Muscle of back (tissue), 13 donors: ENCODE measurements at places on chromosomes 4 and X.

- DNase-seq, result no peak
These were observed 435.4 kb upstream of the TENM3 start for GRCh38 chr4:181807771-181808170.

DNA sequence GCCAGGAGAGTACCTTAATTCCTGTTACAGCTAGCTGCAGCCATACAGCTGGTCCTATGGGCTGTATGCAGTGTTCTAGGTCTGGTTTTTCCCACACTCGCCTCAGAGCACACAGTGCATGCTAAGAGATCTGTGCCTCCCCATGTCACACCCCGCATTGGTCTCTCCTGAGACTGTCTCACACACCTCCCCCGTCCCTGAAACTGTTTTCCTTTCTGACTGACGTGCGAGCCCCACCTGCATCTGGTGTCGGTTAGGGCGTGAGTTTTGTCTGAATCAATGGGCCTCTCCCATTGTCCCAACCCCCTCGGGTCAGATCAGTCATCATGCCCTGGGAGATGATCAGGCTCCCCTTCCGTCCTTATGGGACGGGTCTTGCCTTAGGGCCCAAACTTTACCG lies 3.4 kb upstream of the UGT8 start:
- DNase-seq, result no peak

- no peak for DNase-seq
These were observed 83.2 kb downstream of the FUNDC1 start for GRCh38 chrX:44459501-44459900.

DNA sequence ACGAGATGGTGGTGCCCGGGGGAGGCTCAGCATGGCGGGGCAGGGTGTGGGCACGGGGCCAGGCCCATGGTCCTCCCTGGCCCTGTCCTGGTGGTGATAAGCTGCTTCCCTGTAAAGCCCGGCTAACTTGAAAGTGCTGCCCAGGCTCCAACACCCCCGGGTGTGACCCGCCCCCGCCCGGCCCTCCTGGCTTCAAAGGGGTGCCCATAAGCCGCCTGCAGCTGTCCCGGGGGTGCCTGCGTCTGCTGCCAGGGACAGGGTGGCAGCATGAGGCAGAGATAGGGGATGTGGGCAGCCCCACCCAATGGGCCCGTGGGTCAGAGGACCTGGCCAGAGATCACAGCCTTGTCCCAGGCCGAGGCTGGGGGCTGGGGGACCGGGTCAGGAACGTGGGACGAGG lies 18.1 kb downstream of the FGFRL1 start:
- DNase-seq, result no peak

DNA sequence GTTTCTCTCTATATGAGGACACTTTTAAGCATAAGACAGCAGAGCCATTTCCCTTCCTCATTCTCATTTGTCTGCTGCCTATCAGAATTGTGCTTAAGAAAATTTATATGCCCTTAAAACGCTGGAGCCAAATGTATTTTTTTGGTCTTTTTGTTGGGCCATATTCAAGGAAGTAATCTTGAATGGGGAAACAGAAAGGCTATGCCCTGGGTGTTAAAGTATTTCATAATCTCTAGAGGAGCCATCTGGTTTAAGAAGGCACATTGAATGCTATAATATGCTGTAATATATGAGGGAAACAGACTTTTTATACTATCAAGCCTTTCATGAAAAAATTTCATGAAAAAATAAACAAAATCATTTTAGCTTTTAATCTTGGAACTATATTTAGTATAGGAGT lies 4.3 kb downstream of the DMD start:
- no peak for DNase-seq

DNA sequence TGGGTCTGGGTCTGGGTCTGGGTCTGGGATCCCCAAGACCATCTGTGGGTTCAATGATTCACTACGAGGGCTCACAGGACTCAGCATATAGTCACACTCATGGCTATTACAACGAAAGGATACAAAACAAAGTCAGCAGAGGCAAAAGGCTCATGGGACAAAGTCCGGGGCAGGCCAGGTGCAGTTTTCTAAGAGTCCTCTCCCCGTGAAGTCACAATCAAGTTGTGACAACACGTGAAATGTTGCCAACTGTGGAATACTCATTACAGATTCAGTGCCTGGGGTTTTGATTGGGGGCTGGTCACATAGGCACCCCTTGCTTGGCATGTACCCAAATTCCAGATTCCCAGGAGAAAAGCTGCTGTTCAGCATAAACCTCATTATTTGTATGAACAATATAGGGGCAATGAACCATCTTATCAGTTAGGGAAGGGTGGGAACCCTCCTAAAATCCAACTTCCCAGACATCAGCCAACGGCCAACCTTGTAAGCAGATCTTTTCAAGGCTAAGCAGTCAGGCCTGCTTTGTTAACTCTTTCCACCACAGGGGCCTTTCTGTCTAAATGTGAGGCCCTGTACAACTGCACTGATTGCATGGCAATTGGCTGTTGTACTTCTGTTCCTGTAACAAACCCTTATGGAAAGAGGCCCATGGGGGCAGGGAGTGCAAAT lies 58.2 kb upstream of the DIPK2B start:
- no peak for DNase-seq

- DNase-seq, result no peak
These were observed 28.2 kb downstream of the CENPU start for GRCh38 chr4:184705692-184706091.

- no peak for DNase-seq
These were observed 120.1 kb downstream of the NKX6-1 start for GRCh38 chr4:84378983-84379382.

GRCh38 chr4:174611792-174612191 lies 89.5 kb upstream of the HPGD start:
- no peak for DNase-seq

GRCh38 chr4:80096175-80096850 lies 23.3 kb upstream of the ANTXR2 start:
- DNase-seq, result no peak

DNA sequence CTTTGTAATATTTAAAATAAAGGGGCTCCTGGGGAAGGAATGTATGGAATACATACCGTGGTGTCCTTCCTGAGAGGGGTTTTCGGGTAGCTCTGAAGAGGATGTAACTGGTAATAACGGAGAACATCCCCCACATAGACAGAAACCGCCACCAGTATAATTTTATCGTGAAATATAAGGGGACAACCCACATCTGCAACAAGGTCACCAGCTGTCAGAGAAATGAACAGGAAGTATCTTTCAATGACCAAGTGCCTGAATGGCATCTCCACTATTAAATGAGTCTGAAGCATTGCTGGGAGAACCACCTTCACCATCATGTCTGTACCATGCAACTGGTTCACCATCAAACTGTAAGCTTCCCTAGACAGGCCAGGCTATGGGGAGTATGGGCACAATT lies 31.7 kb downstream of the RNF175 start:
- no peak for DNase-seq

DNA sequence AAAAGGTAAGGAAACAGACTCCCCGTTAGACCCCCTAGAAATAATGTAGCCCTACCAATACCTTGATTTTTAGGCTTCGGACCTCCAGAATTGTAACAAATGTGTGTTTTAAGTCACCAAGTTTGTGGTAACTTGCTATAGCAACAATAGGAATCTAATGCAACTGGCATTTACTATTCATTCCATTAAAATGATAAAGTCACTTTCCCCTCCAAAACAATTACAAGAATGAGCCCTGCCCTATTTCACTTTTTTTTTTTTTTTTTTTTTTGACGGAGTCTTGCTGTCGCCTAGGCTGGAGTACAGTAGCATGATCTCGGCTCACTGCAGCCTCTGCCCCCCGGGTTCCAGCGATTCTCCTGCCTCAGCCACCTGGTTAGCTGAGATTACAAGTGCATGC lies 3.5 kb upstream of the DDX60L start:
- no peak for DNase-seq

DNA sequence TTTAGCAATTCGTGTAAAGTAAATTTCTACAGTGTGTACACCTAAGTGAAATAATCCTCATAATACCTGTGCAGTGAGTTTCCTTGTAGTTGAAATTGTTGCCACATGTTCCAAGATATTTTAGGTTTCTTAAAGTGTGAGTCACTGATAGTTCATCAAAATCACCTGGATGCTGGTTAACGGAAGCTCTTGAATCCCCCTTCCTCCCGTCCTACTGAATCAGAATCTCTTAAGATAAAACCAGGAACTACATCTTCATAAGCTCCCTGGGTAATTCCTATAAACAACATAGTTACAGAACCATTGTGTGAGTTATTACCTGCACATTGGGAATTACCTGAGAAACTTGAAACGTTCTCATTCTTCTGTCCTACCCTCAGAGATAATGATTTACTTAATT lies 197.4 kb upstream of the HS3ST1 start:
- no peak for DNase-seq

GRCh38 chrX:40922307-40922706 lies 162.9 kb upstream of the USP9X start:
- DNase-seq, result no peak

DNA sequence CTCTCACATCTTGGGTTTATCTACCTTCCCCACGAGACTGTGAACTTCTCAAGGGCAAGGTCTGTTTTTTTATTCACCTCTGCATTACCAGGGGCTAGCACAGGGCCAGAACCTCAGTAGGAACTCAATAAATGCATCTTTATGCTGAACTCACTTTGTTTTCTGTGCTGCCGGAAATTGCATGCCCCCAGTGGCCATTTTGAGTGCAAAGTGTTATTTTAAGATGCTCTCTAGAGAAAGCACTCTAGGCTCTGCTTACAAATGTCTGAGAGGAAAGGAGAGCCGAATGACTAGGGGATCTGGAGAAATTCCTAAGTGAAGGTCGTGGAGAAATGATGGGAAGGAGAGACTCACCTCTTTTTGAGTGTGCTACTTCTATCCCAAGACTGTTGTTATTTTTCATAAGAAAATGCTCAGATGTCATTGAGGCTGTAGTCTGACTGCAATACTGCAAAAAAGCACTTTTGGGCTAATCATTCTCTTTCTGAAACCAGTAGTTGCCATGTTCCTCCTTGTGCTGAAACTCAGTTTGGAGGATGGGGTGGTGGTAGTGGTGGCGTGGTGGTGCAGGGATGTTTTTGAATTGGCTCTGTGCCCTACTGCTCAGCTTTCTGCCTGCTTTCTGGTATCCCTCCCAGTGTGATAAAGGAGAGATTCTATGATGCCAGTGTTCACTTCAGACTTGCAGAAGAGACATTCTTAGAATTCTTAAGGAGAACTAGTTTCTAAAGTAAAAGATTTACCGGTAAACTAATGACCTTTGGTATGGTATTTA lies 41.3 kb downstream of the DOCK11 start:
- DNase-seq, result no peak

DNA sequence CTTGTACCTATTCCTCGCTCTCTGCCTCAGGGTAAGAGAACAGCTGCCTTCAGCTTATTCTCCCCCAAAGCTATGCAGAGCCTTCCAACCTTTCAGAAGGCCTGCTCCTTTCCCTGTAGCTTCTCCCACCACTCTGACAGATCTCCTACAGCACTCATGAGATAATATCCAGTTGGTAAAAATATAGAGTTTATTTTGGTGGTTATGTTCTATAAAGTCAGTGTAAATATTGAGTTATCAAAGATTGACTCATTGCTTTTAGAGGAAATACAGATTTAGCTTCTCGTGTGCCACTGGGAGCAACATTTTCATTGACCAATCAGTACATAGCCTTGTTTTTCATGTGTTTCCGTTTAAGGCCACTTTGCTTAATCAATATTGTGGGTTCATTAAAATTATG lies 216.2 kb upstream of the TECRL start:
- no peak for DNase-seq

DNA sequence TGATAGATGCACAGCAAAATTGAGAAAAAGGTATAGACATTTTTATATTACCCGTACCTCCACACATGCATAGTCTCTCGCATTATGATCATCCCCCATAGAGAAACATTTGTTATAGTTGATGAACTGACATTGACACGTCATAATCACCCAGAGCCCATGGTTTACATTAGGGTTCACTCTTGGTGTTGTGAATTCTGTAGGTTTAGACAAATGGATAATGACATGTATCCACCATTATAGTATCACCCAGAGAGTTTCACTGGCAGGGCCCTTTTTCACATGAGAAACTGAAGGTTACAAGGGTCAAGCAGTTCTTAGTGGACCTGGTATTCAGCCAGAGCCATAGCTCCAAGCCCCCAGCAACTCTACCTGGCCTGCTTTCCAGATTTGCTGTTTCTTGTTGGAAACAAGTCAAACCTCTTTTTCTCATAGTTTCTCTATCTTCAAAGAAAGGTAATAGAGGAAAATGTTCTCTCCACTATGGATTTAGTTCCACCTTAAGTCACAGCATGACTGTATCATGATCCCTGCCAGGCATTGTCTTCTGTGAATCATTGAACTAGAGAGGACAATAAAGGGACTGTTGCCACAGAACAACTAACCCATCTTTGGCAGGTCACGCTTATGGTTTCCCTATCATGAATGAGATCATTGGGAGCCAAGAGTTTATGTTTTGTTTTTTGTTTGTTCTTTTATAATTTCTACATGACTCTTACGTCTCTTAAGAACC lies 64.0 kb downstream of the HHIP start:
- no peak for DNase-seq

DNA sequence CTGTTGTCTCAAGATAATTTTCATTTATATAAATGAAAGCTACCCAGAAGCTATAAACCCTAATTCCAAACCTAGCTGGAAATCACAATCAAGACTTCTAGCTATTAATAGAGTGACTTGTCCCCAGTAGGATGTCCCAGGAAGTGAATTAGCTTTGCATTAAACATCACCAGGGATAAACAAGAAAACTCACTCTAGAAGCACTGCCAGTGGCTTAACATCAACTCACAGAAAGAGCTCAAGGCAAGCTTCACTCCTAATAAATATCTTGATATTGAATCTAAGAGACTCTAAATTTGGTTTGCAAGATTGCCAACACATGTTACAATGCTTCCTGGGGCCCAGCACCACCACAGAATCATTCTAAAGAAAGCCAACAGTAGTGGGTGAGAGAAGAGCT lies 468.7 kb upstream of the FAM241A start:
- no peak for DNase-seq

DNA sequence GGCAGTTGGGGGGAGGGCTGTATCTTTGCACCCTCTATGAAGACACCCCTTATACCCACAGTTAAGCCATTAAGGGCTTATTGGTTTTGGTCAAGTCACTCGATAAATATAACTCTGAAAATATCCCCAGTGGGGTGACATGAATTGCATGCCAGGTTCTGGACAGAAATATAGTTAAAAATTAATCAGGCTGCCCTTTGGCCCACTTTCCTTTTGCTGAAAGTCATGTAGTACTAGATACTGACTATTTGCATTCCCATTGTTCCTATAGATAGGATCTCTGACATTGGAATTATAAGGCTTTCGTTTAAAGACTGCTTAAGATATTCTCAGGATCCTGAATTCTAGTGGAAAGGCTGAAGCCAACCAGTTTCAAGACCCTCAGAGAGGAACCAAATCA lies 43.5 kb upstream of the LAMP2 start:
- no peak for DNase-seq

- no peak for DNase-seq
These were observed 19.0 kb downstream of the CXCL8 start for GRCh38 chr4:73759357-73759756.
